Suprapubic skin (tissue), 4 donors: ENCODE measurements at places on chromosomes 13 and 19.
A peak's percentile ranks its signal among the peaks of the same experiment; 100 is the strongest.

DNA sequence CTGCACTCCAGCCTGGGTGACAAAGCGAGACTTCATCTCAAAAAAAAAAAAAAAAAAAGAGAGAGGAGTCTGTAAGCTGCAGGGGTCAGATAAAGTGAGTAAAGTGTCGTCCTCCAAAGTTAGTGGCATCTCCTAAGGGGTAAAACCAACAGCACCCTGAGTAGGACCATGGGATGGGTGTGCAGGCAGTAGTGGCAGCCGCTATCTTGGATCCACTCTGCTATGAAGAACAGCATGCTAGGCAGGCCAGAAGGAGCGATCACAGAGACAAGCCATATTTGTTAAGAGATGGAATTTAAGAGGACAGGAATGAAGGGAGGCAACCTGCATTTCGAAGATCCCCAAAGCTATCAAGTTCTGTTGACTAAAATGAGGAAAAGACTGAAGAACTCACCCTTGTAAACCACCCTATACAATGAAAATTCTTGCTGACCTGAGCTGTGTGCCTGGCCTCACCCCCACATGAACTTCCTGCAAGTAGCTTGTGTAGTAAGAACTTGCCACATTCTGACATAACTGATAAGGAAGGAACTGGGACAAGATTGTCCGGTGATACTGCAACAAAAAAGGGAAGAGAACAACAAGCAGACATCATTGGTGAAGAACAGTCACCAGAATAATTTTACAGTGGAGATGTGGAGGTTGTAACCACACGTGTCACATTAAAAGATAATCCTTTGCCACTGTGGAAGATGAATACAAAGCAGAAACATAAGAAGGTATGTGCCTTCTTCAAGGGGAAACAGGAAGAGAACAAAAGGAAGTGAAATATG lies 16.2 kb downstream of the DPY19L3 start:
- no peak for DNase-seq

DNA sequence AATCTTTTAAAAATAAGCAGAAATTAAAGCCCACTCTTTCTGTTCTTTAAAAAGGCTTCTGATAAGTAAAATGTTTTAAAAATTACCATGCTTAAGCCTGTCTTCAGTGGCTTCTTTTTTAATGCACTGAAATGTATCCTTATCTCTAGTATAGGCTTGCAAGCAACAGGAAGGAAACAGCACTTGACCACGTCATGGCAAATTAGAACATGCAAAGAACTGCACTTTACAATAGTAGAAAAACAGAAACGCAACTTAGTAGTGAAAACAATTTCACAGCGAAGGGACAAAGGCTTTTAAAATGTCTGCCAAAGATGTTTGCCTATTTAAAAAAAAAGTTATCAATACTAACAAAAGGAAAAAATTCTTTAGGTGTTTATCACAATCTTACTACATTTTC lies 36.3 kb downstream of the ELF1 start:
- DNase-seq = no peak

DNA sequence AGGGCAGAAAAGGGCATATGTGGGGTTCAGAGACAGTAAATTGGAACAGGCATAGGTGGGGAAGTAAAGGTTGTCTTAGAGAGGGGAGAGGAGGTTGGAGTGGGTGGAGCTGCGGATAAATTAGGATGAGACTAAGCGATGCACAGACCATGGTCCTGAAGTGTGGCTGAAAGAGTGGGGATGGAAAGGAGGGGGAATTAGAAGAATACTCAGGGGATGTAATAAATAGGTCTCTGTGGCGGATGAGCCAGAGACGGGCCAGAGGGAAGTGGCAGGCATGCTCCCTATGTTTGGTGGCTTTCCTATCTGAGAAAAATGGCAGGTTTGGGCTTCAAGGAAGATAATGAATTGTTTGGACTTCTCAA lies 123.4 kb downstream of the OLFM4 start:
- DNase-seq = no peak

DNA sequence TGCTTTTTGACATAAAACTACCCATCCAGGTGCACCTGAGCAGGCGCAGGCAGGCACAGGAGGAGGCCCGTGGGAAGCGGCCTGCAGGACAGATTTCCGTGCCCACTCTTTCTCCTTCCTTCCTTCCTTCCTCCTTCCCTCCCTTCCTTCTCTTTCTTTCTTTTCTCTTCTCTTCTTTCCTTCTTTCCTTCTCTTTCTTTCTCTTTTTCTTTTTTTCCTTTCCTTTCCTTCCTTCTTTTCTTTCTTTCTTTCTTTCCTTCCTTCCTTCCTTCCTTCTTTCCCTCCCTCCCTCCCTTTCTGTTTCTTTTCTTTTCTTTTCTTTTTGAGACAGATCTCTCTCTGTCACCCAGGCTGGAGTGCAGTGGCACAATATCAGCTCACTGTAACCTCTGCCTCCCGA lies 21.2 kb upstream of the TMEM255B start:
- DNase-seq = no peak

DNA sequence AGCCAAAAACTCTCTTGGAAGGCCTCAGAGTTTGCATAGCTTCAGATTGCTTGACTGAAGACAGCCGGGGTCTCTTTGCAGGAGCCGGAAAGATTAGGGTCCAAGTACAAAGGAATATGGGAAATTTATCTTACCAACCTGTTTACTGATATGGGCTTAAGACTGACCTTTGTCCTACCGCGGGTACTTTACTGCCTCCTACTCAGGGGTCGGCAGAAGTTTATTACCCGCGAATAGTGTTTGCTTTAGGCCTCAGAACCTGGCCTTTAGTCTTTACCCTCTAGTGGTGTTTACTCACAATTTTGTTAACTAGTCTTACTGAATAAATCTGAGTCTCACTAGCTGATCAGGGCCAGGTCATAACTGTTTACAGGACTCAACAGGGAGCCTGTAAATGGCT lies 765.4 kb upstream of the SPRY2 start:
- DNase-seq = no peak

DNA sequence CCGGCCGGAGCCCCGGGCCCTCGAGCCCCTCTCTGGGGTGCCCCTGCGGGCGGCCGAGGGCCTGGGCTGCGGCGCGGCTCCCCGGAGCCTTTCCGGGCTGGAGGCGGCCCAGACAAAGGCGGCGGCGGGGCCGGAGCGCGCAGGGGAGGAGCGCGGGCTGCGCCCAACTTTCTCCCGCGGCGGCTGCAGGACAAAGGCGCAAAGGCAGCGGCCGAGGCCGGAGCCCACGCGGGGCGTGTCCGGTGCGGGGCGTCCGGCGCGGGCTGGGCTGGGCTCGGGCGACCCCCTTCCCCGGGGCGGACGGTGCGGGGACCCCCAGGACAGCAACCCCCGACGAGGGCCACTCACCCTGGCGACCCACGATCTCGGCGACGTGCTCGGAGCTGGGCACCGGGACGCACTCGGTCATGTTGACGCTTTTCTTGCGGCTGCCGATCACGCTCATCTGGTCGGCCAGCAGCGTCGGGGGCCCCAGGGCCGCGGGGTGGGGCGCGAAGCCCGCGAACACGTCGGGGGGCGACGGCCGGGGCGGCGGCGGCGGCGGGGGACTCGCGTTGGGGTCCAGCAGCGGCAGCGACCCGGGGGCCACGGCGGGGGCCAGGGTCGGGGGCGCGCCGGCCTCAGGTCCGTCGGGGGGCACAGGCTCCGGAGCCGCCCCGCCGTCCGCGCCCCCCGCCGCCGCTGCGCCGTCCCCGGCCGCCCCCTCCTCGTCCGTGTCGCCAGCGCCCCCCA lies 843 bp downstream of the MEX3D start:
- DNase-seq = no peak

DNA sequence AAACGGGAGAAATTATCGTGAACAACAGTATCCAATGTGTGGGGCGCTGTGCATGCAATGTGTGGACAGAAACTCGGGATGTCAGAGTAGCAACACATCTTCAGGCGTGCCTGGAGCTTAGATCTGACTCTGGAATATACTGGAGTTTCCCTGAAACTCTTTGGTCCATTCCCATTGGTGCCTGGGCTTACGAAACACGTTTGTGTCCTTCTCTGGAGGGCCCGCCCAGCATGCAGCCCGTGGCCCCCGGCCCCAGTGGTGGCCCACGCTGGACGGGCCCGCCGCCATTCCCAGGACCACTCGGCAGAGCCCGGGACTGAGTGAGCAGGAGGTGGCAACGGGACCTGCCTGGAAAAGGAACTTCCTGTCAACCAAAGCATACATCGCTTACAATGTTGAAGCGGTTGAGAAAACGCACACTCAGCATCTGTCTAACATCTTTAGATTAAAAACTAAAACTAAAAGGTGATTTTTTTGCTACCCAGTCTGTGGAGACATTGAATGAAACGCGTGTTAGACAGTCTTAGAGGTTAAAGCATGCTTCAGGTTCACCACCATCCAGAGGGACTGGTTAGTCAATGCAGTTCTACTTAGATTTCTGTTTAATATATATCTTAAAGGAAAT lies 19.3 kb upstream of the TIMM44 start:
- no peak for DNase-seq

GRCh38 chr13:111392486-111392885 lies 72.0 kb downstream of the TEX29 start:
- no peak for DNase-seq

- no peak for DNase-seq
Measured at GRCh38 chr19:58409010-58409790, 751 bp downstream of the ZNF584 start.

DNA sequence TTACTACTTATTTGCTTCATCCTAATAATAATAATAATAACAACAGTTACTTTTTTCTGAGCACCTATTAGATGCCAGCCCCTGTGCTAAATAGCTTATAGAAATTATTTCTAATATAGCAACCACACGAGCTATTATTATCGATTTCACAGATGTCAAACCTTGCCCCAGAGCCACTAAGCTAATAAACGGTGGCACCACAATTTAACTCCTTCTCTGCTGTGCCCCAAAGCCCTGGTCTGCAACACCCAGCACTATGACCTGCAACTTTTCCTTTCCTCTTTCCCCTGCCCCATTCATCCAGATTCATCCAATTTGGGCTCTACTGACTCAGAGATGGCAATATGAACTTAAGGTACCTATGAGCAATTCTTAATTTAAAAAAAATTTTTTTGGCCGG lies 6.4 kb downstream of the RFX2 start:
- DNase-seq = no peak

DNA sequence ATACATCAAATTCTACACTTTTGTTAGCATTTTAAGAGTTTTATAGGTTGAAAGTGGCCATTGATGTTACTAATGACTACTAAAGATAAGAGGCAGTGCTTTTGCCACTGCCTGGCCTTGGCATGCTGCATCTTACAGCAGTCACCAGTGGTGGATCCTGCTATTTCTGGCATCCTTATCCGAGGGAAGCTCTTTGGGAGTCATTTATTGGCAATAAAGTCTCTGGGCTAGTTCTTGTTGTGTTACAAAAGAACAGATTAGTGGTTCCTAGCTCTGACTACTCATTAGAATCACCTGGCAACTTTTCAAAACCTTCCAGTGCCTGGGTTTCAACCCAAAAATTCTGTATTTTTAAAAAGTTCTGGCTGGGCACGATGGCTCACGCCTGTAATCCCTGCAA lies 94.5 kb downstream of the ZMYM2 start:
- DNase-seq = no peak

GRCh38 chr19:14361824-14362223 lies 19.4 kb upstream of the ADGRE5 start:
- DNase-seq = no peak

DNA sequence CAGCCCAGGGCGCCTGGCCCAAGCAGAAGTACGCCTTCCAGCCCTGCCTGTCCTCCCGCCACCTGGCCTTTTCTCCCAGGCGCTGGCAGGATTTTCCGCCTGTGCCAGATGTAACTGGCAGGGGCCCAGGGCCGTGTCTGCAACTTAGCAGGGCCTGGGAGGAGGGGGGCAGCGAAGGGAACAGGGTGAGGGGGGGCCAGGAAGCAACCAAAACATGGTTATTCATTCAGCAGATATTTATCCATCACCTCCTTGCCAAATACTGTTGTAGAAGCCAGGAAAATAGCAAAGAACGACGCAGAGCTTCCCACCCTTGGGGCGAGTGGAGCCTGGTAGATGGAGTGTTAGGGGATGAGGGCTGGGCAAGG lies 5.6 kb downstream of the TLE6 start:
- peak; percentile 94 for DNase-seq

DNA sequence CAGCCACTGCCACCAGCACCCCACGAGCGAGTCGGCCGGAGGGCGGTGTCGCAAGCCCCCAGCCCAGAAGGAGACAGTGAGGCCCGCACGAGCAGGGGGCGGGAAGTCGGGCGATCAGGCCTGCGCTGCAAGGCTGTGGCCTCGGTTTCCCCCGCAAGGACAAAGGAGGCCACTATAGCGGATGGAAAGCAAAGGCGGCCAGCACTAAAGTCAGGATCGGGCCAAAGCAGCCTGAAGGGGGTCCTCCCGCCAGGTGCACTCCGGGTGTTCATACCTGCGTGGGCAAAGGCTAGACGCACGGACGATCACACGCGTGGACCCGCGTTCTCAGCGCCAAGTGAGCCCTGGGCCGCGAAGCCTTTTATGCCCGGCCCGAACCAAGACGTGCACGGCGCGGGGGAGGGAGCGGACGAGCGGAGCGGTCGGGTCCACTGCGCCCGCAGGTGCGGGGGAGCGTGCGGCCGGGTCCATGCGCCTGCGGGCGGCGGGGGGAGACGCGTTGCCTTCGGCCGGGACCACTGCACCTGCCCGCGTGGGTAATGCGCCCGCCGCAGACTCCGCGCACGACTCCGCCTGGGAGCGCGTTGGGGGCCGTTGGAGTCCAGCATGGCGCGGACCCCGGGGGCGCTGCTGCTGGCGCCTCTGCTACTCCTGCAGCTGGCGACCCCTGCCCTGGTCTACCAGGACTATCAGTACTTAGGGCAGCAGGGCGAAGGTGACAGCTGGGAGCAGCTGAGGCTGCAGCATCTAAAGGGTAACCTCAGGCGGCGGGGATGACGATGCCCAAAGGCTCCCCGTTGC lies at the start of the genes PRDX2 and THSD8:
PRDX2 (minus strand) TSS at position 335 of the 801 bp plus-strand sequence. CDS start 539 bp downstream, outside the sequence.
THSD8 (plus strand) TSS at position 604 of the 801 bp plus-strand sequence; CDS start at position 607, 3 bp downstream.
- peak; percentile 77 for DNase-seq

DNA sequence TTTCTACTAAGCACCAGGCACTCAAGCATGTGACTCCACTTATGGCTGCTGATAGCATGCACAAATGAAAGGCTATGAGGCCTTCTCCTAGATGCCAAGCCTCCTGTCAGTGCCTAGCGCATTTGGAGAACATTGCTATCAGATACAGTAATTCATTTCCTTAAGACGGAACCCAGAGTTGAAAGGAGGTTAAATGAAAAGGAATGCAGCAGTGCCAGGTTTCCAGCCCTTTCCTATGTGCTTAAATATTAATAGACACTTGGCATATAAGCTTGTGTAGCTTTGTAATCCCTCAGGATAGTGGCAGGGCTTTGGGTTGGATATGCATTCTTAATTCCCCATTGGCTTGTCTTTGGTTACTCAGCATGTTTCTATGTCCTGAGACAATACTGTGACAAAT lies 140.1 kb upstream of the FRY start:
- no peak for DNase-seq

DNA sequence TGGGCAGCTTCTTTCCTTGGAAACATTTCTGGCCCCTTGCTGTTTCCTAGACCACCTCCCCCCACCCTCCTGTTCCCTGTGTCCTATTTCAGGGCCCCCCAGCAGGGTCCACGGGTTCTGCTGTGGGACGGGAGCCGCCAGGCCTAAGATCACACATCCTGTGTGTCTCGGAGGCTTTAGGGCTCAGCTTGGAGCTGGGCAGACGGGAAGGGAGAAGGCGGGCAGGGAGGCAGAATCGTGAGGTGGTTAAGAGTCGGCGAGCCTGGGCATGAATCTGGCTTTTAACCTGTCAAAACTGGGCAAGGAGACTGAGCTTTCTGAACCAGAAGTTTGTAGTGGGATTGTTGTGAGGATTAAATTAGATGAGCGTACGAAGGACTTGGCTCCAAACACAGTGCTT lies 4.8 kb downstream of the KCNC3 start:
- no peak for DNase-seq
